ENCODE measurements at places on chromosomes 13 and 19.

DNA sequence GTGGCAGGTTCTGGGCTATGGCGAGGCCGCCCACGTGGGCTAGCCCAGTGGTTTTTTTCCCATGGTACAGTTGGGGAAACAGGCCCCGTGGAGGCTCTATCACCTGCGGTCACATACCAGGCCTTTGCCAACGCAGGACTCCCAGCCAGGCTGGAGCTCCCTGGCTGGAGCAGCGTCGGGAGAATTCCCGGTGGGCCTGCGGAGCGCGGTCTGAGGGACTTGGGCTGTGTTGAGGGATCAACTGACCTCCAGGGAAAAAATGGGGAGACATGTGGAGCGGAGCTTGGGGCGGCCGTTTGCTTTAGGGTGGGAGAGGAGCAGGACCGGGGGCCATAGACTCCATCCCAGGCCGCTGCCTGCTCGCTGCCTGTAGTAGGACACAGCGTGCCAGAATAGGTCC lies 16.4 kb downstream of the DOT1L start:
- ATAC-seq, result no peak

- no peak for ATAC-seq
These were observed 488.3 kb downstream of the PCDH17 start for GRCh38 chr13:58119804-58120203.

- ATAC-seq, result peak; percentile 2
These were observed 460 bp downstream of the KMT5C start for GRCh38 chr19:55339889-55340783.

DNA sequence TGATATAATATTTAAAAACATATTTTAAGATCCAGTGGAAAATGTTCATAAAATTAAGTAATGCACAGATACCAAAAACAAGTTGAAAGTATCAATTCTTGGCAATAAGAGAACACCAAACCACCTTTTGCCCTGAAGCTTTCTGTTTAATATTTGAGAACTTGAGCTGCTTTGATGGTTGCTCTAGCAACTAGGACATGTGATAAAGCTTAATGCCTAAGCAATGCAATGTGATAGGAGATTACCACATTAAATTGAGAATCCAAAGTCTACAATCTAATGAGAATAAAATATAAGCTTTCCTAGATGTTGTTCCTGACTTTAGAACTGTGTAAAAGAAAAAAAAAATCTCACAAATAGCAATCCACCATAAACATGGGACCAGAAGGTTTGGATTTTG lies 1367.5 kb upstream of the PCDH9 start:
- ATAC-seq, result no peak

- ATAC-seq, result no peak
These were observed 984 bp downstream of the SIX5 start for GRCh38 chr19:45767881-45768654.

DNA sequence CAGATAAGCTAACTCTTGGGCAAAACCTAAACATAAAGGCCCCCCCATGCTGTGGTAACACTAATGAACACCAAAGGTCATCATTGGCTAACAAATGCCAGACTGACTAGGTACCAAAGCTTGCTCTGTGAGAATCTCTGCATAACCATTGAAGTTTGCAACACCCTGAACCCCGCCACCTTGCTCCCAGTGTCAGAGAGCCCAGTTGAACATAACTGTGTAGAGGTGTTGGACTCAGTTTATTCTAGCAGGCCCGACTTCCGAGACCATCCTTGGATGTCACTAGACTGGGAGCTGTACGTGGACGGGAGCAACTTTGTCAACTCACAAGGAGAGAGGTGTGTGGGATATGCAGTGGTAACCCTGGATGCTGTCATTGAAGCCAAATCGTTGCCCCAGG lies 602.2 kb downstream of the UQCRFS1 start:
- no peak for ATAC-seq

DNA sequence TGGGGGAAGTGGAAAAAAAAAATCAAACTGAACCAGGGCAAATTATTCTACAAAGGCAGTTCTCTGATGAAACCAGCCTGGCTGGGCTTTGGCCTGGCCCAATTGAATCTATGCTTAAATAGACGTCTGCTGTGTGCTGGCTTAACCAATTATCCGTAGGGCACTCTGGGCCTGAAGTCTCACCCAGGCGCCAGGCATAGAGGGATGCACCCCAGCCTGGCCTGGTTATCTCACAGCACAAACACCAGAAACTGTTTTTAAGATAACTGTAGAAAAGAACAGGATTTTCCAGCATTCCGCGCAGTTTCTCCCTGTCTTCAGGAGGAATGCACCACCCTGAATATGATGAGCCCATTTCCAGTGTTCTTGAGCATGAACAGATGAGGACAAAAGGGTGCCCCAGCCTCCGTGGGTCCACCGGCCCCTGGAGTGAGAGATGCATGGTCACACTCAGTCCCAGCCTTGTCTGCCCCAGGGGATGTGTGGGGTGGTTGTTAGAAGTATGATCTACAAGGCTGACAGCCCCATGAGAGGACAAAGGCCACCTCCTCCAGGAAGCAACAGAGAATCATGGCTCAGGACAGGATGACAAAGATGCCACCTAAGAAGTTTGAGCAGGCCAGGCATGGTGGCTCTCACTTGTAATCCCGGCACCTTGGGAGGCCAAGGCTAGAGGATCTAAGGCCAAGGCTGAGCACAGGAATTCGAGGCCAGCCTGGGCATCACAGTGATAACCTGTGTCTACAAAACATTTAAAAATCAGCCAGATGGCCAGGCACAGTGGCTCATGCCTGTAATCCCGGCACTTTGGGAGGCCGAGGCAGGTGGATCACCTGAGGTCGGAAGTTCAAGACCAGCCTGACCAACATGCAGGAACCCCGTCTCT lies 50.2 kb downstream of the PEPD start:
- no peak for ATAC-seq

- ATAC-seq, result no peak
These were observed 14.2 kb upstream of the IL17D start for GRCh38 chr13:20689291-20689690.

DNA sequence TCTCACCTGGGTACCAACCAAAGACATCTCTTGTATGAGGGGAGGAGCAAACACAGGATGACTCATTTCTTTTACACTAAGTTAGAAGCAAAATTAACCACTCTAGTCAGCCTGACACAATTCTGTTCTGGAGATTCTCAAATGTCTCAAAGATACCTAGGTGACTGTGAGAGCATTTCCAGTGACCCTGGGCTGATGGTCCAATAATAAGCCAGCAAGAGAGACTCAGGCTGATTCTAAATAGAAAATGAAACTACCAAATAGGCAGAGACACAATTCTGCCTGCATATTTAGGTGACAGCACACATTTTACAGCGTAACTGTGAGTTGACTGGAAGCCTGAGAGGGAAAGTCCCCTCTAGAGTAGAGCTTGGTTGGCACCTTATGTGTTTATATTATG lies 16.3 kb downstream of the ZNF91 start:
- ATAC-seq, result no peak

GRCh38 chr13:98022210-98022609 lies 68.7 kb downstream of the IPO5 start:
- ATAC-seq, result no peak

DNA sequence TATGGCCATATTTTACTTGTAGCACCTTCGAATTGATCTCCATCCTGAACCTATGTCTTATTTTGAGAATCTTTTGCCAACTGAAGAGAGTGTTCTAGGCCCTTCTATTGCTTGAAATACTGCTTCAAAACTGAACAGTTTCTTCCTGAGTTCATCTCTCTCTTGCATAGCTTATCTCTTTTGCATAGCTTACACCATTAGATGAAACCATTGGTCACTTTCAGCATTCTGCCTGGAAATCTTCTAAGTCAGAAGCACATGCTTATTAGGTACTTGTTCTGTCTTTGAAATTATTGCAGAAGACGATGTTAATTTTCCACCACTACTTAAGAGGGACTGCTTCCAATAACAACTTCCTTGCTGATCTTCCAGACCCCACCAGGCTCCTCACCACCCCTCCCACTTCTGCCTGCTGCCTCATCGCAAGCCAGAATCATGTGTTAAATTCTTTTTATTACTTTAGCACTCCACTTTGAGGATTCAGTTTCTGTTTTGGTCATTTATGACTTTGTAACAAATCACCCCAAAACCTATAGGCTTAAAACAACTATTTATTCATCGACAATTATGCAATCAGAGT lies 122.4 kb upstream of the MAB21L1 start:
- no peak for ATAC-seq

DNA sequence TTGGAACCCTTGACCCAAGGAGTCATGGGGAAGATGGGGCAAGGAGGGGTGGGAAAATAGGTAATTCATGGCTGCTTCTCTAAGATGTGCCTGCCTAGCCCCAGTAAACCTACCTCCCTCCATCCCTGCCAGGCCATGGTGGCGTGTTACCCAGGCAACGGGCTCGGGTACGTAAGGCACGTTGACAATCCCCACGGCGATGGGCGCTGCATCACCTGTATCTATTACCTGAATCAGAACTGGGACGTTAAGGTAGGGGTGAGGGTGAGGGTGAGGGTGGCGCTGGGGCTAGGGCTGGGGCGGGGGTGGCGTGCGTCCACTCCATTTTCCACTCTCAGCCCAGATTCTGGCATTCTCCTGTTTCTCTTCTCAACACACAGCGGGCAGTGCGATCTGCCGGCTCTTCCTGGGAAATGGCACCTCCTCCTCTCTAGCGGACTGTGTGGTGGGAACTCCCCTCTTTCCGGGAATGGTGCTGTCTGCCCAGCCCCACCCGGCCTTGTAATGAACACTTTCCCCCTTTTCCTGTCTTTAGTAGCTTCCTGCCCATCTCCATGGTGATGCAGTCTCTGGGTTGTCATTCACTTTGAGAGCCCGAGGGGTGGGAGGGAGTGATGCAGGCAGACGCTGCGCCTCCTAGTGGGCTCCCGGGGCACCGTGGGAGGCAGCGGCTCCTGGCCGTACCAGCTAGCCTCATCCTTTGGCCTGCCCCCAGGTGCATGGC lies 7.6 kb downstream of the EGLN2 start:
- peak; percentile 53 for ATAC-seq

DNA sequence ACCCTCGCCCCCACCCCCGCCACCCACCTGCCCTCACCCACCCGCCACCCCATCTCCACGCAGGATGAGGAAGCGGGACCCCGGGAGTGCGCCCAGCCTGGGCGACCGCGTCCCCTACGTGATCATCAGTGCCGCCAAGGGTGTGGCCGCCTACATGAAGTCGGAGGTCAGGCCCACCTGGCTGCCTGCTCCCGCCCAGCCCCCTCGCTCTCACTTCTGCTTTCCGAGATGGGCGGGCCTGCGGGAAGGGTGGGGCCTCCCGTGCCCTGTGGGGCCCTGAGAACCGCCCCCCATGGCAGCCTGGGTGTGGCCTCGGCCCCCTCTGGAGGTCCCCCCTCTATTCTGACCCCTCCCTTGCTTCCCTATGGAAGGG lies 3.1 kb upstream of the SPIB start:
- ATAC-seq, result peak; percentile 55

- ATAC-seq, result peak; percentile 61
These were observed 1.9 kb upstream of the LMTK3 start for GRCh38 chr19:48513289-48514122.

GRCh38 chr13:93345024-93345423 lies 118.4 kb downstream of the GPC6 start:
- ATAC-seq, result no peak

GRCh38 chr13:71603255-71603654 lies 263.7 kb downstream of the DACH1 start:
- ATAC-seq, result no peak

DNA sequence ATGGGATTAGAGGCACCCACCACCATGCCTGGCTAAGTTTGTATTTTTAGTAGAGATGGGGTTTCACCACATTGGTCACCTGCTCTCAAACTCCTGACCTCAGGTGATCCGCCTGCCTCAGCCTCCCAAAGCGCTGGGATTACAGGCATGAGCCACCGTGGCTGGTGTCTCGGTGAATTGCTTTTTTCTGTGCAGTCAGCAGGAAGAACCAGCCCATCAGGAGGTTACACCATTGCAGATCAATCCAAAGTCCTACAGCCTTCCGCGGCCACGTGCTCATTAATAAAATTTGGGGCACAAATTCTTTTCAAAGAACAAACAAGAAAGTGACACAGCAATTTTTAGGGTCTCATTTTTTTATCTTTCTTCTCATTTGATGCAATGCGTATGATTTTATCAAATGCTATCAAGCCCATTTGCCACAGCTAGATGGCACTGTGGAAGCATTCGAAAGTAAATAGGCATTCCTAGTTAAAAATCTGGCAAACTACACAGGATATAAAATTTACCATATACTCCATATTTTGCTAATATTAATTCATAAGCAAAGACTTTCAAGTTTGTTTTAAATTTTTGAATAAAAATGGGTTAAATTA lies 54.4 kb upstream of the ZNF835 start:
- ATAC-seq, result no peak

GRCh38 chr13:34300559-34300958 lies 482.6 kb downstream of the RFC3 start:
- no peak for ATAC-seq

- ATAC-seq, result no peak
These were observed 14.9 kb downstream of the ONECUT3 start for GRCh38 chr19:1768248-1768647.

DNA sequence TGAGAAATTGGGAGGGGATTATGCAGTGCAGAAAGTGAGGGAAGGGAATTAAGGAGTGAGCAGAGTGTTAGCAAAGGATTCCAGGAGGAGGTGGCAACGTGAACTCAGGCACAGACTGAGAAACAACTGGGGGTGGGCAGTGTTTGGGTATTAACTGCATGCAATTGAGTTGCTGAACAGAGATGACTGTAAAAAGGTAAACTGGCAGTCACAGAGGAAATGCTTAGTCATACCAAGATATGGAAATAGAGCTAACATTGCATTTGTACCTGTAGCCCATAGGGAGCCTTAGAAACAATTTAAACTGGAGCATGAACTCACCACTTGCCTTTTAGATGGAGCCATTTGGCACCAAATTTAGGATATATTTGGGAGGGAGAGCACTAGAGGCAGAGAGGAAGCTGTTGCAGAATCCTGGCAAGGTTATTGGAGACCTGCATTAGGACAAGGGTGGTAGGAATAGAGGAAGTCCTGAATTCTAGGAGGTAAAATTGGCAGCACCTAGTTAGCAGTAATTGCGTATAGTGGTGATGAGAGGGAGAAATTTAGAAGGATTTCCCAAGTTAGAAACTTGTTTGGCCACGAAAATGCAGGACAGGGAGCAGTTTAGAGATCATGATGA lies 100.6 kb upstream of the FRY start:
- ATAC-seq, result no peak

DNA sequence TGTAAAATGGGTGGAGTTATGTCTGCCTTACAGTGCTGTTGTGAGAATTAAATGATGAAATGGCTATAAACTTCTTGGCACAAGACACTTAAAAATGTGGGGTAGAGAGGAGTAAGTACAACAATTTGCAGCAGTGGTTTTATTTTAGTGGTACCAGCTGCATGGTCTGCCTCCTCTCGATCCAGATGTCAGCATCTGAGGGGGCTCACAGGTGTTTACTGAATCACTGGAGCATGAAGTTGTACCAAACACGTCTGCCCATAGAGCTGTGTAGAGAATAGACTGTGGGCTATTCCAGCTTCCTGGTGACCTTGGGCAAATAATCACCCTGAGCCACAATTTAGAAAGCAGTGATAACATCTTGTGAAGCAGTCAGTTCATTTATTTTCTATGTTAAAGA lies 11.1 kb downstream of the SLC10A2 start:
- no peak for ATAC-seq

GRCh38 chr19:30064771-30065494 lies 122.9 kb downstream of the URI1 start:
- ATAC-seq, result no peak

Data from esophagus mucosa (tissue), 1 donor.